ENCODE measurements at places on chromosomes 4 and X.

GRCh38 chrX:103423955-103424638, 47.8 kb downstream of the BEX3 start:
- DNase-seq = no peak

DNA sequence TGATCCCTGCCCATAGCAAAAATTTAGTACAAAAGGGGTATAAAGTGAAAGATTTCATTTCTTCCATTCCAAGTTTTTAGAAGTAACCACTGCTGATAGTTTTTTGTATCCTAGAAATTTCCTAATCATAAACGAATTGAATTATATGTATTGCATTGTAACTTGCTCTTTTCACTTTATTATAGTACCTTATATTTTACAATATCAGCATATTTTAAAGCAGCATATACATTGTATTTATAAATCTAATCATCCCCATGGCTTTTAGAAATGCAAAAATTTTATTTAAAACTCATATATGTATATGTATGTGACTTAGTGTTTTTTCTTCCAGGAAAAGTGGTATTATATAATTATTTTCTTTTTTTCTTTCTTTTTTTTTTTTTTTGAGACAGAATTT, 27.7 kb downstream of the STAG2 start:
- DNase-seq = no peak

DNA sequence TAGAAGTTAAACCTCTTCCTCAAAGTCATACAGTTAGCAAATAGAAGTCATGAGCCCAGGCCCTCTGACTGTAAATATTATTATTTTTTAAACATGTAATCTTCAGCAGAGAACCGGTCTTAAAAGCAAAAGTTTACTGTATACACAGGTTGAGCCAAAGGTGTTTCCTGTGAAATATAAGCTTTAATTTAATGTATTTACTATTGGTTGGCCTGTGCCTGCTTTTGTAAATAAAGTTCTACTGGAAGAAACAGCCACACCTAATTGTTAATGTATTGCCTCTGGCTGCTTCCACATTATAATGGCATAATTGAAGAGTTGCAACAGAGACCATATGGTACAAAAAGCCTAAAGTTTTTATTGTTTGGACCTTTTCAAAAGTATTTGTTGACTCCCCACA, 61.0 kb upstream of the PRDM8 start:
- DNase-seq = no peak

DNA sequence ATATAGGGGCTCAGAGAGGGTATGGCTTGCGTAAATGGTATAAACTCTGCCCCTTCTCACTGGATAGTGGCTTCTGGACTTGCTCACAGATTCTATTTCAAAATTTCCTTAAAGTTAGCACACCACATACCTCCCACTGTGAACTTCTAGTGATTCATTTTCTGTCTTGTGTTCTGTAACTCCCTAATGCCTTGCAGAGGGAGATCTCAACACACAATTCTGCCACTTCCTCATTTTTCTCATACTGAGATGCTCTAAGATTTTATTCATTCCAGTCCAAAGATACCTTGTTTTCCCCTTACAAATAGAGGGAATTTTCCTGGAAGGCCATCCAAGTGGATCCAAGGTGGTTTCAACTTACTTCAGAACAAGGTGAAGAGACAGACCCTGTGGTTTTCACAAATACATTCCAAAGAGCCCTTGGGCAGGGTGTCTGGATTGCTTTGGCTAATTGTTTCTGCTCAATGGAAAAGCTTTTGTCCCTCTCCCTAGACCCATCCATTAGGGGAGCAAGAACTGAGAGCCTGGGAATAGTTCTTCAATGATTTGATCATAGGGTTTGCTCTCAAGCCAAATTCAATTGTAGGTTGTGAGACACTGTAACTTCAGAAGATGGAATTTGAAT, 52.1 kb upstream of the CAPN6 start:
- DNase-seq = no peak

- no peak for DNase-seq
These were observed 51.2 kb downstream of the TENM3 start for GRCh38 chr4:182294451-182294850.

DNA sequence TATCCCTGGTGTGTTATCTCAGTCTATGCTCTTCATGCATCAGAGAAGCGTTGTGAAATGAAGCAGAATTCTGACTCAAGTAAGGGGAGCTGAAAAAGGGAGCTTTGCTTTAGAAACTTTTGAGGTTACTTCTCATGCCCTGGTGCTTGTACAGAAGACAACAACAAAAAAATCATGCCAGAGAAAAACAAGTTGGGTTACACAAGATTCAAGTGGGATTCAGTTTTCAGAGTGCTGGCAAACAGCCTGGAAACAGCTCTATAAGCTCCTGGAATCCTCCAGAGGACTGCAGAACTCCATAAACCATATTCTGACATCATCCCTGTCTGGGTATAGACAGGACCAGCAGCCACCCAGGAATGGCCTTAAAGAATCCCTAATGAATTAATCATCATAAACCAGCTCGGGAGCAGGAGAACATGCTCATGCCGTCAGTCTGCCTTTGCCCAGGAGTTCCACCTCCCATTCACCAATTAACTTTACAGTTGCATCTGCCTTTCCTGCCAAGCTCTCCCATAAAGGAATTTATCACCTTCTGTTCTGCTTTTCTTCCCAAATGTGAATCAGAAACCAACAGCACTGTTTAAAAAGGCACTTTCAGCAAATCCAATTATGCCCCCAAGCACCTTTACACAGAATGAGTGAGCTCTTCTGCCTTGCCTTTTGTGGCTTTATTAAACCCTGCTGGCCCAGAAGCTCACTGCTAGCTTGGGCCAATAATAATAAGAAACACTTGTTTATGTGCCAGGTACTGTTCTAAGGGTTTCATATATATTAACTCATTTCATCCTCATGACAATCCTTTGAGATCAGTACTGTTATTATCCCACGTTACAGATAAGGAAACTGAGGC, 54.5 kb upstream of the FBXW7 start:
- DNase-seq = no peak

DNA sequence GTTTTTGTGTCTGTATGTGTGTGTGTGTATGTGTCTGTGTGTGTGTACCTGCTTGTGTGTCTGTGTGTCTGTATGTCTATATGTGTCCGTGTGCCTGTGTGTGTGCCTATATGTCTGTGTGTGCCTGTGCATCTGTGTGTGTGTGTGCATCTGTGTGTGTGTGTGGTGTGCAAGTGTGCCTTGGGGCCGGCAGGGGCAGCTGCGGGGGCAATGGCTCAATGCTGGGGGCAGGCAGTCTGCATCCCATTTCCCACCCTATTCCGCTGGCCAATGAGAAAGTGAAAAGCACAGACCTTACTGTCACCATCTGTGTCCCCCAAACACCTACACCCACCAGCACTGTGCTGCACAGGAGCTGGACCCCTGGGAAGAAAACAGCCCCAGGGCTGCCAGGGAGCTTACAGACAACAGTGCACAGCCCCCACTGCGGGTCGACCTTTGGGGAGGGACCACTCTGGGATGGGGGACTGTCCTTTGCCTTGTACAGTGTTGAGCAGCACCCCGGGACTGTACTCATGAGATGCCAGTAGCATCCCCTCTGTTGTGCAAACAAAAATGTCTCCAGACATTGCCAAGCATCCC, 246.0 kb downstream of the EVC2 start:
- DNase-seq = no peak

- no peak for DNase-seq
These were observed 13.4 kb upstream of the PLCXD1 start for GRCh38 chrX:267771-268261.

- DNase-seq = no peak
These were observed 93.2 kb downstream of the IL1RAPL2 start for GRCh38 chrX:104659005-104659744.

DNA sequence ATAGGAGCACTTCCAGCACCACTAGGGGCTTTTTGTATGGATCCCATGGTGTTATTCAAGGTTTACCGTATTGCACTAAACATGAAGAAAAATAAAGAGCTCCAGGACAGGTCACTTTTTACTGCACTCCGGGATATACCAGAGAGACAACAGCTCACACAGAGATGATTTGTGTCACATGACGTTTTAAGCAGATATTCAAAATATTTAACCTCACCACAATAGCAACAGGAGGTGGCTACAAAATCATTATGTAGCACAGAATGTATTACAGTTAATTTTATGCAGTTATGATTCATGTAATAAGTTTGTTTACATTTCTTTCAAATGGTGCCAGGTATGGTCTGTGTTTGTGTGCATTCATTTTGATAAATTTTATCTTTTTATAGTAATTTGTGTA, 100.6 kb downstream of the LUZP4 start:
- no peak for DNase-seq

DNA sequence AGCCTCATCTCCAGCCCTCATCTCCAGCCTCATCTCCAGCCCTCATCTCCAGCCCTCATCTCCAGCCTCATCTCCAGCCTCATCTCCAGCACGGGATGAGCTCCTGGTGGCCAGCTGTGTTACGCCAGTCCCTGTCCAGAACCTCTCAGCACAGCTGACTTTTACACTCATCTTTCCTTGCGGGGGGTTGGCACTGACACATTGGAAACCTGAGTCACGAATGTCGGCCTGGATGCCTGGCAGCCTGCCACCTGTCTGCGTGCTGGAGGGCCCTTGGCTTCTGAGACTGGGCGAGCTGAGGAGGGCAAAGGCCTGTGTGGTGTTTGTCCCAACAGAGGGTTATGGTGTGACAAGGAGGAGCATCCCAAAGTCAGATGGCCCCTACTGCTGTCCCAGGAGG, 66.1 kb upstream of the HGFAC start:
- no peak for DNase-seq

DNA sequence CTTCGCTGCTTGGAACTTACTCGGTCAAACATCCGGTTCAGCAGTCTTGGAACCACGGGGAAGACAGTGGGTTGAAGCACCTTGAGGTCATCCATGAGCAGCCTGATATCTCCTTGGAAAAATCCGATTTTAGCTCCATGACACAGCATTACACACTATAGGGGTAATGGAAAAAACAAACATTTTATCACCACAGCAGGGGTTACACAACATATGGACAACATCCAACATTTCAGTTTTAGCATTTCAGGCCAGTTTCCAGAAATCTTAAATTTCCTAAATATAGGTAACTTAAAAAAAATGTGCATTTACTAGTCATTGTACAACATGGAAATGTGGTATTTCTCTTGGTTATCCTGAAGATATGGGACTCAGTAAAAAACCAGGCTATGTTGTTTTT, 34.4 kb upstream of the CENPU start:
- DNase-seq = no peak

- no peak for DNase-seq
These were observed 5.1 kb downstream of the FBXL5 start for GRCh38 chr4:15649914-15650545.

- DNase-seq = no peak
These were observed 330.0 kb downstream of the HNRNPD start for GRCh38 chr4:82043809-82044137.

GRCh38 chr4:84568496-84568895, 14.4 kb upstream of the CDS1 start:
- no peak for DNase-seq

GRCh38 chrX:111507933-111508332, 3.5 kb upstream of the SERTM2 start:
- DNase-seq = no peak

GRCh38 chrX:134026565-134027311, 41.3 kb upstream of the GPC3 start:
- no peak for DNase-seq

DNA sequence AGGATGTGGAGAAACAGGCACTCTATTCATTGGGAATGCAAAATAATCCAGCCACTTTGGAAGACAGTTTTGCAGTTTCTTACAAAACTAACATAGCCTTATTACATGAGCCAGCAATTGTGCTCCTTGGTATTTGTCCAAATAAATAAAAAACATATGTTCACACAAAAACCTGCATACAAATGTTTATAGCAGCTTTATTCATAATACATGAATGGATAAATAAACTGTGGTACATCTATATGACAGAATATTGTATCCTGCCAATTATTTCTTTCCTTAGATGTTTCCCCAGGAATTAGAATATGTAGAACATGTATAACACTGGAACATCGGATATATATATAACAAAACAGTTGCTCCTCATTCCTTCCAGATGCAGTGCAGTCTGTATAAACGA, 57.7 kb upstream of the VEGFC start:
- DNase-seq = no peak

DNA sequence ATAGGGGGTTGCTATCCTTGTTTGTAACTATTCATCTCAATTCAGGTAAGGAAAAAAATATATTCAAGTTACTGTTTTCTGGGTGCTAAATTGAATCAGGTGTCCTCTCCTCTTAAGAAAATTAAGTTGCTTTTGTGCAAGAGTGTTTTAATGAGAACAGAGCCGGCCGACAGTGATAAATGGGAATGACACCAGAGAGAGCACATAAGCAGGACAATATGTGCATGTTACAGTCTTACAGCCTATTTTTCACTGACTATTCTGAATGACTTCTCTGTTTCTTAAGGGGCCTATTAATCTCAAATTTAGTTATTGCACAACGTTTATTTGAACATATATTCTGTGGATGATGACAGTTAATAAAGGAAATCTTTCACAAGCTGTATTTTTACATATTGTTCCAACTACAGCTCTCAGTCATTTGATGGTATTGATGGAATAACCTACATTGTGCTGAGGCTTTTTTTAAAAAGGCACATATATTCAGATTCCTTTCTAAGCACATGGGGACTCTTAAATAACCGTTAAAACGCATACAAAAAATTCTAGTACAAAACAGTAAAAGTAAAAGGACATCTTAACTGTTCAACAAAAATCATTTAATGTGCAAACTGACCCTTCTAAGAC, 68.4 kb downstream of the SLC10A7 start:
- DNase-seq = no peak

GRCh38 chrX:63128509-63128908, 222.6 kb downstream of the SPIN4 start:
- DNase-seq = no peak

GRCh38 chr4:72218953-72219352, 187.2 kb downstream of the NPFFR2 start:
- no peak for DNase-seq

GRCh38 chrX:139762400-139763183, 54.6 kb upstream of the MCF2 start:
- no peak for DNase-seq

DNA sequence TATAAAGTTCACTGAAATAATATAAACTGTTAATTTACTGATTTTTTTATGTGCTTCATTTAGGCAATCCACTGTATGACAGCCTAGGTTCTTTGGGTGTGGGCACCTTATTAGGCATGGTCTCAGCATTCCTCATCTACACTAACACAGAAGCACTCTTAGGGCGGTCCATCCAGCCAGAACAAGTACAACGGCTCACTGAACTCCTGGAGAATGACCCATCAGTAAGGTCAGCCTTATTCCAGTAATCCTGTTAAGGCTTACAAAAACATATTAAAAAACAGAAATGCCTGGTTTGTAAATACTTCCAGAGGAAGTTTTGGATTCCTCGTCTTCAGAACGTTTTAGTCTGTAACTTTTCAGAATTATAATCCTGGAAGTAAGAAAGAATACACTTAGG, 80.1 kb downstream of the SLC30A9 start:
- DNase-seq = no peak

GRCh38 chr4:90958256-90958895, 831.2 kb downstream of the CCSER1 start:
- no peak for DNase-seq

- DNase-seq = no peak
These were observed 773 bp downstream of the PRMT9 start for GRCh38 chr4:147683188-147683591.

Measured in stimulated activated CD4-positive, alpha-beta T cell treated with anti-CD3 and anti-CD28 coated beads, Interleukin-12 subunit alpha, Interleukin-12 subunit beta, amount 100 ng/mL, for 48 hours (primary cell).